ENCODE measurements at places on chromosomes 3 and 15.

DNA sequence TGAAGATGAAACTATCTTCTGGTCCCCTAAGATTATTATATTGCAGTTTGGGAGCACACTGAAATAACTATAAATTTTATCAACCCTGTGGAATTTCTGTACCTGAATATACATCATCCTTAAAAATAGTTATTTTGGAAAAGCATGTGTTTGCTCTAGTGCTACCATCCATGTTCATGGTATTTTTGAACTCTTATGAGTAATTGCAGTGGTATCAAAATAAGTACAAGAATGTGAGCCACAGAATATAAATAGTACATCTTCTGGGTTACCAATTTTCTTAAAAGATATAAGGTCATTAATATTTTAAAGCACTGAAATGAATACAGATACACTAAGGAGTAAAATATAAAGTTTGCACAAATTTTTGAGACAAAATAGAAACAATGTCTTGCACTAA is 206.5 kb downstream of the CBLB start:
- no peak for DNase-seq

DNA sequence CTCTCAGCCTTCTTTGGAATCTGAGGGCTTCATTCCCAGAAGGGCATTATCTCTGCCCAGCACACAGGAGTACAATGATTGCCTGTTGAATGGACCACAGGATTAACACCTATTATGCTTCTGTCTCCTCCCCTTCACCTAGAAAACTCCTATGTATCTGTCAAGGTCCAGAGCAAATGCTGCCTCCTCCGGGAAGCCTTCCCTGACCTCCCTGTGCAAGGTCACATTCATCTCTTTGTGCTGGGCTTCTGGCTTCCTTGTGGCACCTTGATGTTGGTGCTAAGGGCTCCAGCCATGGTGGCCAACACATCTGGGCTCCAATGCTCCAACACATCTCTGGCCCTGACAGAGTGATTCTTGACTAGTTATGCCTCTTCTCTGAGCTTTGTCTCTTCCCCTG is 49.9 kb upstream of the ATP2B2 start:
- no peak for DNase-seq

DNA sequence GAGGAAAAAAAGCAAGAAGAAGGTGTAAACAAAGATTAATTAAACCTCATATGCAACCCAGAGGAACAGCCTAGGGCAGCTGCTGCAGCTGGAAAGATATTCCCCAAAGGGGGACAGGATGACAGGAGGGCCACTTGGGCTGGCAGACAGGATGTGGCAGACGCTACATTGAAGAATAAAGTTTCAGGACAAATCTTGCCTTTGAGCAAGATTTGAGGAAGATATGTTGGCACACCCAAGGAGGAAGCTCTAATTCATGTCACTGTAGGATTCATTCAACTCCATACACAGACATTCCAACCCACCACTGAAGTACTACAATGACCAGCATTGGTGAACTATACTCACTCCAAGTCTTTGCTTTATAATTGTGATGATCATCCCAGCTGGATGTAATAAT is 504.0 kb downstream of the SHQ1 start:
- no peak for DNase-seq

DNA sequence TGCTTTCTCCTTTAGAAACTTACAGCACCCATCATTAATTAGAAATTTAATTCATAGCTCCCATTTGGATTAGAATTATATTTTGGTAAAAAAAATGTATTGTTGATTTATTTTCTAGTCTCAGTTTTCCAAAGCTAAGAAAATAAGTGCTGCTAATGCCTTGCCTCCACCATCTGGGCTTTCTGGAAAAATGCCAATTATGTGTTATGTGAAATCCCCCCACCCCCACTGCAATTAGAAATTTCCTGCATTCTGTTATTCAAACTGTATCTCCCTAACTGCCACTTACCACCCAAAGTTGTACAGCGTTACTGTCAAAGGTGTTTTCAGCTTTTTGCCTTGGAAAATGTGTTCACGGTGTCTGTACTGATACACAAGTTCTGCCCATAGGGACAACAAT is 617.2 kb upstream of the UBE2E2 start:
- no peak for DNase-seq

GRCh38 chr15:76575274-76575673 is 238.7 kb downstream of the ISL2 start:
- no peak for DNase-seq

DNA sequence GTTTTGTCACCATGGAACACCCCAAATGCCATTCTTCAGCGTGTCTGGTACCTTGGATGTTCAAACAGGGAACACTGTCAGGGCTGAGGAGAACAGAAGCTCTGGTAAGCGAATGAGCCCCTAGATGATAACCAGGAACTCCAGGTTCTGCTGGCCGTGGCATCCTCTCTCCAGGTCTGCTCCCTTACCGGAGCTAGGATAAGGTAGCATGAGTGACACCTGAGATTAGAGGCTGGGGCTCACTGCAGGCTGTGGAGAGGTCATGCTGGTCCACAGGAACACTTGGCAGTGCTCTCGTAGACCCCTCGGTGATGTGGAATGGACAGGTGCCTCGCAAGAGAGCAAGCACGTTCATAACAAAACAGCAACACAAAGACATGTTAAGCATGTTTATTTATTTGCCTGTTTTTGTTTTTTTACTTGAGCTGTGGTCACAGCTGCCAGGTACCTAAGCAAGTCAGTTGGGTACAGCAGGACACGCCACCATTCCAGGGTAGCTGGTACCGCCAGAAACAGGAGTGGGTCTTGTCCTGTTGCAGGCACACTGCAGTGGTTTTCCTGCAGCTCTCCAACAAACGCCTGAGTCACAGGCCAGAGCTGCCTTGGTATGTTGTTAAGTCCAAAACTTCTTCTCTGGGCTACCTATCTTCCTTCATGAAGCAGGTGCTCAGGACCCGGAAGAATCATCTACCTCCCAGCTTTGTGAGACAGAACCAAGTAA is 4.6 kb downstream of the RBM15B start:
- no peak for DNase-seq

DNA sequence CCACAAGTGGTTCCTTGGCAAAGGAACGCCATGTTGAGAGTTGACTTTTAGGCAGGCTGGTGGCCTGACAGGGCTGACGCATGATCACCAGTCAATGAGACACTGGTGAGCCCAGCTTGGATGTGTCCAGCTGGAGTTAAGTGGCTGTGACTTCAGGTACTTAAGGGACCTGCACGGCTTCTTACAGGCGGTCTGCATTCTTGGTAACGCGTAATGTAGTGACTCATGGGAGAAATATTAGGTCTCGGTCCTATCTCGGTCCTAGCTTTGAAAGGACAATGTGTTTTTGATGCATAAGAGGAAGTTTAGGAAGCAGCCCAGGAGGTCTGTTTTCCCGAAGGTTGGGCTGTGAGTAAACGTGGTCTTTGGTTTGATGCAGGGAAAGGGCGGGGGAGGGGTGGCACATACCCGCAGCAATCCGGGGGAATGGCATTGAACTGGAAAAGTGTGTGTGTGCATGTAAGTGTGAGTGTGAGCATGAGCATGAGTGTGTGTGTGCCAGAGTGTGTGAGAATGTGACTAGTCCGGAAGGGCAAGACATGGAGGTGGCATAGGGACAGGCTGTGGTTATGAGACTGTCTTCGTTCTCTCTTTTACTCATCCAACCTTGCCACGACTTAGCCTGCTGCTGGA is 55.3 kb downstream of the FAM43A start:
- DNase-seq = no peak

DNA sequence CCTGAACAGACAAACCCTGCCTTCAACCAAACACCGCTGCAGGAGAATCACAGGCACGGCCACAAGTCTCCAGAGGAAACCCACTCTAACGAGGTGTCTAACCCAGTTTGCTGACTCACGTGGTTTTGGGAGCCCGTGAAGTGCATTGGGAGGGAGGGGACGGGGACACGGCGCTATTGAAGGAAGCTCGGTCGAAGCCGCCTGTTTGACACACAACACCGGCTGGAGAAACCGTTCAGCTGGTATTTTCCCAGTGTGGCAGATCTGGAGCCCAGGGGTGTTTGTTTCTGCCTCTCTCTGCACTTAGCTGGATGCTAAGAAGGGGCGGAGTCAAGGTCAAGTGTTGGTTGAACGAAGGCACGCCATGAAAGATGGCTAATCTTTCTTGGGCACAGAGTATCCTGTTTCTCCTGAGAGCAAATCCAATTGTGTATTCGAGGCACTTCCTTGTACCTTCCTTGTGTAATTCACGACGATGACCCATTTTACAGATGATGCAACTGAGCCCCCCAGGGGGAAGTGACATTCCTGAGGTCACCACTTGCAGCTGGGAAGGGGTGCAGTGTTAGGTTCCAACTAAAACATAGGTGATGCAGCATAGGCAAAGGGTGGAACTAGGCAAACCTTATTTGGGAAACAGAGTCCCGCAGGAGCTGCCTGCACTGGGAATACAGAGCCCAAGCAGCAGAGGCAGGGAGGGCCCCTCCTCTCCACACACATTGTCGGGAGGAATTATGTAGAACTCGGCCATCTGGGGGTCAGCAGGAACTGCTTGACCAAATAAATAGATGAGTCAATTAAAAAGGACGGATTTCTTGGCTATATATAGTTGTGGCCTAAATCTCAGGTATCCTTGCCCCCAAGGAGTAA is 22.5 kb downstream of the SLC6A6 start:
- no peak for DNase-seq

- DNase-seq = no peak
These were observed 16.1 kb downstream of the ZNF80 start for GRCh38 chr3:114221165-114221880.

DNA sequence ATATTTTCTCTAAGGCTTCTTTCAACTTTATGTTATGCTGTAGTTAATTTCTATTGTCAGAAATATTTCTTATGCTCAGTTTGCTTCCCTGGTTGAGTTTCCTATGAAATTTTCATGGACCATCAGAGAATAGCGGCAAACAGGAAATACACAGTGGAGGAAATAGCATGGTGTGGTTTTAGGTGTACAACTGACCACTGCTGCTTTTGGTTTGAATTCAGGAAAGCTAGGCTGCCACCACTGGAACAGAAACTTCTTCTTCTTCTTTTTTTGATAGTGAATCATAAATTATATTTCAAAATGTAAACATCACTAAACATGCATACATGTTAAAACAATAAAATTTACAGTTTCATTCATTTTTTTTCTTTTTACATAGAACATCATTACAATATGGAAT is 316.6 kb upstream of the TGFBR2 start:
- no peak for DNase-seq

GRCh38 chr15:39976291-39977274 is 42.7 kb downstream of the EIF2AK4 start:
- no peak for DNase-seq

DNA sequence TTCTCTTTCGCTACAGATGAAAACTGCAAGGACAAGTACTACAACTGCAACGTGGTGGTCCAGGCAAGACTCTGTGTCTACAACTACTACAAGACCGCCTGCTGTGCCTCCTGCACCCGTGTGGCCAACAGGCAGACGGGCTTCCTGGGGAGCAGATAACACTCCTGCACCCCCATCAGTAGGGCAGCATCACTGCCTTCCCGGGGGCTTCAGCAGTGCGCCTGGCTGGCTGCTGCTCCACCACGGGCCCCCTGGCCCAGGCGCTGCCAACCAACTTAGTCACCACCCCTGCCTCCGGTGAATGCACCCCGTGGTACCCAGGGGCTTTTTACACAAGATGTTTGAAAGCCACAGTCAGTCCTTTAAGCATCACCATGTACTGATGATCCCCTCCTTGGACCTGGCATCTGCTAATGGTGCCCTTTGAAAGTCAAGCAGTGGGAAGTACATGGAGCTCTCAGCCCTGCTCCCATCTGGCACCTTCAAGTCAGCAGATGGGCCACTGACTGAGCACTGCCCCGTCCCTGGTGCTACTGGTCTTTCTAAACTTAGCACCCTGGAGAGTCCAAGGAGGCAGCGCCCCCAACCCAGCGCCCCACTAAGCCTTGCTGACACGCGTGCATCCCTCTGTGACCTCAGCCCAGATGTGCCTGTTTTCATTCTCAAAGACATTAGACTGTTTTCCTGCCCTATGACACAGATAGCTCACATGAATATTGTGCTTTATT is 33.0 kb upstream of the NR2E3 start:
- no peak for DNase-seq

DNA sequence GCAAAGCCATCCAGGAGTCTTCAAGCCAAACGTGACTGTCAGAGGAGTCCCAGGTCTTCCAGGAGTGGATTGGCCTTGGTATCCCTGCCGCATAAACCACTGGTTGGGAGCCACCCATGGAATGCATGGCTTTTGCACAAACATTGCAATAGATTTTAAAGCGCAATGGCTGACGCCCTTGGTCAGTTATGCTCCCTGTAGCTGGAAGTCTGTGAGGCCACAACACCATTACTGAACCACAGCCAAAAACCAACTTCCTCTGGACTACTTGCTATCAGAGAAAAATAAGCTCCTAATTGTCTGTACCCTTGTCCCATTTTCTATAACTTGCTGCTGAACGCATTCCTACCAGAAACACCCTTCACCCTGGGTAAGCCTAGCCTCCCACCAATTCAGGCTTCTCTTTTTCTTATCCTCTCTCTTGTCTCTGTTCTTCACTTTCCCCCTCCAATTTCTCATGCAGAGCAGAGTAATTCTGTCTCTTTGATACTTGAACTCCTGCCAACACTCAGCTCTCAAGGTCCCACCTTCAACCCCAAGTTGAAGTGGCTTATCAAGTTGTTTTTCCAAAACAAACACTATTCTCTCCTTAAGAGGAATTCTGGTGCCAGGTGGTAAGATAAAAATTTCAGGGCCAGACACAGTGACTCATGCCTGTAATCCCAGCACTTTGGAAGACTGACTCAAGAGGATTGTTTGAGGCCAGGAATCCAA is 176.4 kb upstream of the UBE2E1 start:
- no peak for DNase-seq

GRCh38 chr3:98026425-98027084 is 8.6 kb downstream of the GABRR3 start:
- DNase-seq = no peak

GRCh38 chr15:38793206-38793810 is 228.7 kb upstream of the RASGRP1 start:
- no peak for DNase-seq

DNA sequence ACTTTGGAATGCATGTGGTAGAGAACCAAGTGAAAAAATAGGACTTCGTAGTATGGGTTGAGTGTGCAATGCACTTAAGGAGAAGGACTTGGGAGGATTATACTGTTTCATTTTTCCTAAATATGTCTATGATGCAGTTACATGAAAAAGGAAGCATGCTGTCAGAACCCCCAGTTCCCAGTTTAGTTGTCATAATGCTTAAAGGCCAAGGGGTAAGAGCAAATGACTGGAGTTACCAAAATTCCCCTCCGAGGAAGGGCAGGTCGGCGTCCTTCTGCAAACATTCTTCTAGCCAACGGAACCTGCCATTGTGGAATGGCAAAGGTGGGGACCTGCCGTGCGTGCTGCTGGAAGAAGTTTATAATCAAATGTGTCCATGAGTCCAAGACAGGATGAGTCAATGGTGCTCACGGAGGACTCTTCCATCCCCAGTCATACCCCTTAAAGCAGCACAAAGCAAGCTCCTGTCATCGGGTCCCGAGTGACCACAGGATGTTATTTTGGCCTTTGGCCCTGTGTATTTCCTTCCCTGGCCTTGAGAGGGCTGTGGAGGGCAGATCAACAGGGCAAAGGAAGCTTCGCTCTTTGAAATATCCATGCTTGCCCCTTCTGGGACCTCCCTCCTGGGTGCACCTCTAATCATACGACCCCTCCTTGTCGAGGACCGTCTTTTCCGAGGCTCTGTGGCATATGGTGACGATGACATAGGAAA is 93.2 kb downstream of the SLCO3A1 start:
- no peak for DNase-seq

GRCh38 chr3:141334627-141335250 is 33.6 kb upstream of the ZBTB38 start:
- DNase-seq = no peak

Measured in stimulated activated CD4-positive, alpha-beta T cell treated with anti-CD3 and anti-CD28 coated beads, Interleukin-1b, Interleukin-23, amount 100 ng/mL, for 1 hour (primary cell).